NCI-H345 (cell line): ENCODE measurements at places on chromosomes 2 and 18.
A peak's percentile ranks its signal among the peaks of the same experiment; 100 is the strongest.

DNA sequence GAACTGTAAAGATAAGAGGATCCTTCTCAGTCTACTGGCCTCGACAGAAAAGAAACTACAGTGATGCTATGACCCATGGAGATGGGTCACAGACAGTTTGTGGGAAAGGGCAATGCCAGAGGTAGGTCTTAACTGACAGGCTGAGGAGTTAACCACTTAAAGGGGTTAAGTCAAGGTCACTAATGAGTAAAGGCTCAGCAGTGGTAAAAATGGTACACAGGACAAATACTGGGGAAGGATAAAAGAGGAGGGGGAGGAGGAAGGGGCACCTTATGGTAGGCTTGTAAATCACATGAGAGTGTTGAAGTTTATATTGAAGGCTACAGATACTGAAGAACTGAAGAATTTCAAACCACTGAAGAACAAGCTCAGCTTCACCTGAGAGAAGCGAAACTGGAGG lies 9.9 kb downstream of the IER3IP1 start:
- DNase-seq, result no peak

DNA sequence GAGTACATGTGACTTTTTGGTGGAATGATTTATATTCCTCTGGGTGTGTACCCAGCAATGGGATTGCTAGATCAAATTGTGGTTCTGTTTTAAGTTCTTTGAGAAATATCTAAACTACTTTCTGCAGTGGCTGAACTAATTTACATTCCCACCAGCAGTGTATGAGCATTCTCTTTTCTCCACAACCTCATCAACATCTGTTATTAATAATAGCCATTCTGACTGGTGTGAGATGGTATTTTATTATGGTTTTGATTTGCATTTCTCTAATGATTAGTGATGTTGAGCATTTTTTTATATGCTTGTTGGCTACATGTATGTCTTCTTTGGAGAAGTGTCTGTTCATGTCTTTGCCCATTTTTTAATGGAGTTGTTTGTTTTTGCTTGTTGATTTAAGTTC lies 267.4 kb upstream of the NT5C1B start:
- DNase-seq, result no peak

- no peak for DNase-seq
Measured at GRCh38 chr2:127637725-127638252, 8.2 kb upstream of the GPR17 start.

GRCh38 chr18:7221424-7222155 lies 9.3 kb upstream of the LRRC30 start:
- peak; percentile 52 for DNase-seq

GRCh38 chr2:149205143-149205542 lies 125.2 kb upstream of the LYPD6 start:
- DNase-seq, result no peak

- DNase-seq, result no peak
Measured at GRCh38 chr2:229409751-229410181, 138.7 kb upstream of the PID1 start.

GRCh38 chr2:156334496-156335478 lies 2.3 kb upstream of the NR4A2 start:
- DNase-seq, result peak; percentile 86

GRCh38 chr18:36114738-36115137 lies 14.4 kb downstream of the SLC39A6 start:
- DNase-seq, result no peak

GRCh38 chr2:171244970-171245782 lies 84.5 kb upstream of the TLK1 start:
- DNase-seq, result no peak

DNA sequence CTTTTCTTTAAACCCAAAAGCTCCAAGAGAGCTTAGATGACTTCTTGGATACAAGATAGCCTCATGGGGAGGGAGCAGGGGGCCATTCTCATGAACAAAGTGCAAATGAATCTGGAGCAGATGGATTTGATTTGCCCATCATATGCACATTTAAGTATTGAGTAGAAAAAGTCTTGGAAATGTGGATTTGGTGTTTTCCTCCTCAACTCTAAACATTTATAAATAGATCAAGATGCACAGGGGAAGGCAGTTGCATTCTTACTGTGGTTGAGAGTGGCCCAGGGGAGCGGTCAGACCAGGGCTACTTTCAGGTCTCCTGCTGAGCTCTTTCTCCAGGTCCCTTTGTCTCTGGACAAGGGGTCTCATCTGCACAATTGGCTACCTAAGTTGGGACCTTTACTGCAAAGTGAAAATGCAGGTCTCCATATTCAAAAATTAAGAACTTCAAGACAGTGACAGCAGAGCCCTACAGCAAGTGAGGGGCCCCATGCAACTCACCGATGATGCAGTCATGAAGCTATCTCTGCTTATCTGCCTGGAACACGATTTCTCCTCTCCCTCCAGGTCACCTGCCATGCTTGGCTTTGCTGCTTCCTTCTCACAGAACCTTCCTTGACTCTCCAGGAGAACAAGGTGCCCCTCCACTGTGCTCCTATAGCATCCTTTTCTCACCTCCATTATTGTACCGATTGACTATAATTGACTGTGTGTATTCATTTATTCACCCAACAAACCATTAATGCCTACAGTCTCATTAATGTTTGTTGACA lies 145.4 kb downstream of the LPIN1 start:
- DNase-seq, result no peak

GRCh38 chr2:111252436-111252835 lies 131.7 kb downstream of the BCL2L11 start:
- DNase-seq, result no peak

- no peak for DNase-seq
Measured at GRCh38 chr2:223300326-223300725, 248.3 kb downstream of the KCNE4 start.

DNA sequence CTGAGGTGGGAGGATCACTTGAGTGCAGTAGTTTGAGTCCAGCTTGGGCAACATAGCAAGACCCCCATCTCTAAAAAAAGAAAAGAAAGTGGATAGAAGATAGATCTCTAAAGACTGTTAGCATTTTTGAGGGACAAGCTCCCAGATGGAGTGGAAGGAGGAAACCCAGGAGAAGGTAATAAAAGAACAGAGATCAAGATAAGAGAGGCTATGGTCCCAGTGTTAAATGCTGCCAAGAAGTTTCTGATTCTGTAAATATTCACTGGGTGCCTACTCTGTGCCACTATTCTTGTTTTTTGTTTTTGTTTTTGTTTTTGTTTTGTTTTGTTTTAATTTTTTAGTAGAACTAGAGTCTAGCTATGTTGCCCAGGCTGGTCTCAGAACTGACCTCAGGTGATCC lies 26.2 kb downstream of the FZD5 start:
- DNase-seq, result no peak

GRCh38 chr2:207258263-207258991 lies 92.7 kb upstream of the KLF7 start:
- peak; percentile 39 for DNase-seq

DNA sequence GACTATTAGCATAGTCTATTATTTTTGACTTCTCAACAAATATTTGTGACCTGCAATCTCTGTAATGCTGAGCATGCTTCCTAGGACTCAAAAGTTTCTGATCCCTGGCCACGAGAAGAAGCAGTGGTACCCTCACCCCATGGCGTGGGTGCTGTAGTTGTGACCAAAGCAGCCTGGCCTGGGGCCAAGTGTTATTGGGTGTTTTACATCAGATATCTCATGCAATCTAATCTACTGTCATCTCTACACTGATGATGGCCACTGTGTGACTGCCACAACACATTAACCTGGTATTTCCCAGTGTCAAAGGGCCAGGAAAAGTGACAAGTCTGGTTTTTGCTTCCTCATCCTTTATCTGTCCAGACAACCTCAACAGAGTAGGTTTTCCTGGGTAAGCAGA lies 80.8 kb upstream of the WIPF1 start:
- no peak for DNase-seq

DNA sequence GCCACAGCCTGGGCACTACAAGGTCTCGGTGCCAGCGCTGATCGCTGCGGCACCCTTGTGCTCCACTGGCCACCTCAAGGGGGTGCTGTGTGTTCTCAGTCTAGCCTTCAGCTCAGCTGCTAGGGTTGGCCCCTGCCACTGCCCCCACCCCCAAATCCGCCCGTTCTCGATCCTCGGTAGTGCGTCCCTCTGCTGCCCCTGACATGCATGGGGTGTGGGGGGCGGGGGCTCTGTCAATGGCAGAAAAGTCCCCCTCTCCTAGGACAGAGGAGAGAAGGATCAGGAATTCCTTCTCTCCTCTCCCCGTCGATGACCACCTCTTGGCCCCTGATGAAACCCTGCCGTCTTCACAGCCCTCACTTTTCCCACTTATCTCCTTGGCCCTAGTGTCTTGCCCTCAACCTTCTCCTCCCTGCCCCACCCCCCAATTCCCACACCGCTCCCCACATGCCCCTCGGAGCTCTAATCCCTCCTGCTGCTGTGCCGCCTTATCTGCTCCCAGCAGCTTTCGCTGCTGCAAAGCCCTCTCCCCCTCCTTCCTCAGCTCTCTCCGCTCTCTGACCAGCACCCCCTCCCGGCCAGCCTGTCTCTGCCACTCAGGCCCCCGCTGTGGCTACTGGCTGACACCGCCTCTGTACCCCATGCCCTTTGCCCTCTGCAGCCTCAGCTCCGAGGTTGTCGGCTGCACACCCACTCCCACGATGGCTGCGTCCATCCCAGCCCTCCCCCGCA lies 4.3 kb upstream of the ASIC4 start:
- peak; percentile 56 for DNase-seq

DNA sequence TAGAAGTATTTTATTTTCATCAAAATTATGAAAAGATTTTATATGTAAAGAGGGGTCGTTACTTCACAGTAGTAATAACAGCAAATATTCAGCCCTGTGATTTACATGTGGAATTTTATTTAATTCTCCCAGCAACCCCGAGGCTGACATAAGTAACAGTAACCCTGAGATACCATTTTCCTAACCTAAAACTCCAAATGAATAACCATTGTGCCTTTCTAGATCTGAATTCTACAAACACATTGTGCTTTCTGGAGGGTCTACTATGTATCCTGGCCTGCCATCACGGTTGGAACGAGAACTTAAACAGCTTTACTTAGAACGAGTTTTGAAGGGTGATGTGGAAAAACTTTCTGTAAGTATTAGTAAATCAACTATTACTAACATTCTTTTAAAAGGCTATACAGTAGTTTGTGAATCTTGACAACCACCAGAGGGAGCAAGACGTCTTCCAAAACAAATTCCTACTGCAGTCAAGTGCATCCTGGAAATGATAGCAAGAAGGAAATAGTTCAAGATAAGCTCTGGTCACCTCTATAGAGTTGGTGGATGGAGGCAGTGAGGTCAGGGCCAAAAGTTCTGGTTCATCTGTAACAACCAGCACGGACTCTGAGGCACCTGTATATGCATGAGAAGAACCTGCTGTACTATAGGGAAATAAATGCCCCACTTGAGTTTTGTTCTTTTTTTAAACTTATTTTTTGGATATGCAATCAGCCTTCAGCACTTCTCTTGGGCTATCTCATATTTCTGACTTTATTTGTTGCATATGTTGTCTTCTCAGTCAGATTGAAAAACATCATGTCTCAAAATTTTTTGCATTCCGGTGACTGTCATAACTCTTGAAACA lies 37.4 kb downstream of the ACTR2 start:
- peak; percentile 63 for DNase-seq

GRCh38 chr18:46332286-46332801 lies 228.2 kb downstream of the HAUS1 start:
- DNase-seq, result no peak

DNA sequence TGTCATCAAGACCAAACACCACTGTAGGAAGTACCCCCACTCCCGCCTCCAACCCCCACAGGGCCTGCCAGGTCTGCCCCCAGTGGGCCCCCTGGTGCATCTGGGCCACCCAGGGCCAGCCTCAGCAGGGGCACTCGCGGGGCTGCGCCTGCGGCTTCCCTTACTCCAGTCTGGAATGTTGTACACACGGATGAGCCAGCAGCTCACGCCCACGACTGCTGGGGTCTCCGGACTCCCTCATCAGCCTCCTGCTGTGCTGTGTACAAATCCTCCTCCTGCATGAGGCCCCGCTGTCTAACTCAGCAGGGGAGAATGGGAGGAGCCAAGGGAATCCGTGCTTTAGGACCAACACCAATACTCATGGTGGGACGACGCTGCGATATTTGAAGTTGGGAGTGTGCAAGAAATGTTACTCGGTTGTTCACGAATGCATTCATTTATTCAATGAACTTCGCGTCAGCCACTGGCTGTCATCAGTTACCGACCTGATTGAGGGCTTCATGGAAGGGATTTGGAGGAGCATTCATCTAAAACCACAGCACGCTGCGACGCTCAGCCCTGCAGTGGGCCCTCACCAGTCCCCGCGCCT lies 654 bp upstream of the ASB1 start:
- DNase-seq, result peak; percentile 81

GRCh38 chr2:227036527-227036926 lies 127.5 kb downstream of the COL4A4 start:
- DNase-seq, result no peak

DNA sequence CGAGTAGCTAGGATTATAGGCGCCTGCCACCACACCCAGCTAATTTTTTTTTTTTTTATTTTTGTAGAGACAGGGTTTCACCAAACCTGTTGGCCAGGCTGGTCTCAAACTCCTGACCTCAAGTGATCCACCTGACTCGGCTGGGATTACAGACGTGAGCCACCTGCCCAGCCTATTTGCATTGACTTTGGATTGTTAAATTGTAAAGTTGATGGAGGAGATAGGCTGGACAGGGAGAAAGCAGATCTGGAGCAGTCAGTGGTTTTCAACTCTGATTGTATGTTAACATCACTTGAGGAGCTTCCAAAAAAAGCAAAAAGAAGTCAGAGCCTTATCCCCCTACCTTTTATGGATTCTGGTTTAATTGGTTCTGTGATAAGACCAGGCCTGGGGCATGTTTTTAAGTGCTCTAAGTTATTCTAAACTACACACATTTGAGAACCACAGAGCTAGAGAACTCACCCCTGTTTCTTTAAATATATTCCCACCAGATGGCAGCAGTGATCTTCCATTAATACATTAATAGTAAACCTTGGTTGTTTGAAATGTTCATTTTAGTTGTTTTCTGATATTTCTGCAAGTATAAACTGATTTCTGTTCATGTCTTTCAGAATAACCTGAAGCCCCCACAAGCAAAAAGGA lies 7.5 kb downstream of the C2orf49 start:
- no peak for DNase-seq

GRCh38 chr2:221571551-221572218 lies 419 bp downstream of the EPHA4 start:
- peak; percentile 36 for DNase-seq
